Brain pericyte (primary cell): ENCODE measurements at places on chromosomes 5 and 9.

DNA sequence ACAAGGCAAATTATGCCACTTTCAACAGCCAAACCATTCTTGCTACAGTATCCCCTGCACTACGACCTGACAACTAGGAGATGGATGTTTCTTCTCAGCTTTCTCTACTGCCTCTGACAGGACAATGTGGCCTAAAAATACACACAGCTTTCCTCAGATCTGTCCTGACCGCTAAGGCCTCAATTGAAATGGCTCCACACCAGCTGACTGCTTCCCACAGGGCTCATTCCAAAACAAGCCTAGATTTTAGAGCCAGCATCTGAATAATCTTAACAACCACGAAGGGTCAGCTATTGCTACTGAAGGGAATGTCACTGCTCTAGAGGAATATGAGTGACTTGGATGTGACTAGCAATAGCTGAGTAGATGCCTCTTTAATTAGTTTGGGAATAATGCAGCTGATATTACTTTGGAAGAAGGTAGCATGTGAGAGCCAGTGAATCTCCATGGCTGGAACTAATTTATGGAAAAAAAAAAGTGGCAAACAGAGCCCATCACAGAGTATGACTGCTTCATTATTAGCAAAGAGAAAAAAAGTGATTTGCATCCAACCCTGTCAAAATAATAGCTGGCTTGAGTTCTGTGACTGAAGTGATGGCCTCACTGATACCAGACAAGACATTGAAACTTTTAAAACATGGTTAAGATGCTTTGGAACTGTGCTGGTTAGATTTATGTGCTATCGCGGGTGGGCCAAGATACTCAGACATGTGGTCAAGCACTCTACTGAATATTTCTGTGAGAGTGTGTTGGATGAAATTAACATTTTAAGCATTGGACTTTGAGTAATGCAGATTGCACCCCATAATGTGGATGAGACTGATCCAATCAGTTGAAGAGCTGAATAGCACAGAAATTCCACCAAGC, 450.2 kb downstream of the NR2F1-AS1 start:
- DNase-seq = no peak

DNA sequence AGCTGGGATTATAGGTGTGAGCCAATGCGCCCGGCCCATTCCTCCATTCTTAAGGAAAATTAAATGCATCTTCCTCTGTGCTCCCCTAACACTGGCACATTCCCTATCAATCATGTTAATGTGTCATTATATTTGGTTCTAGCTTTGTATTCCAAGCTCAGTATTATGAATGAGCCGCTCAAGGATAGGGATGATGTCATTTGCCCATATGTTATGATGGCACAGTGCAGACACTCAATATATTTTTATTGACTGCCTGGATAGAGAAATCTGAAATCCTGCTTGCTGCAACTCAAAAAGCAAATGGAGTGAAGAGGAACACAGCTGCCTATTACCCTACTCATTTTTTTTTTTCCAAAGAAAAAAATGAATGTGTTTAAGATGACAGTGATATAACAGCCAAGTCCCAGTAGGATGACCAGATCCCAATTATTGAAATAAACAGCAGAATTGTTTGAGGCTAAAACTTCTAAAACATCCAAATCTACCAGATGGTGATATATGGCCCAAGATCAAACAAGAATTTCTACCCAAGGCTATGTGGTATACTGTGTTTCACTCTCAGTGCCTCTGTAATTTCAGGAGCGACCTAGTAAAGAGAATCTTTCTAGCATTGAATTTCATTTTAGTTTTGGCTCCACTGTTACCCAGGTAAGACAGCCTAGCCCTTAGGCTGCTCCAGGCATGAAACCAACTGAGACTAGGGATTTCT, 16.3 kb downstream of the SUSD1 start:
- DNase-seq = no peak

- no peak for DNase-seq
Observed at GRCh38 chr5:82522897-82523296, 244.7 kb upstream of the RPS23 start.

DNA sequence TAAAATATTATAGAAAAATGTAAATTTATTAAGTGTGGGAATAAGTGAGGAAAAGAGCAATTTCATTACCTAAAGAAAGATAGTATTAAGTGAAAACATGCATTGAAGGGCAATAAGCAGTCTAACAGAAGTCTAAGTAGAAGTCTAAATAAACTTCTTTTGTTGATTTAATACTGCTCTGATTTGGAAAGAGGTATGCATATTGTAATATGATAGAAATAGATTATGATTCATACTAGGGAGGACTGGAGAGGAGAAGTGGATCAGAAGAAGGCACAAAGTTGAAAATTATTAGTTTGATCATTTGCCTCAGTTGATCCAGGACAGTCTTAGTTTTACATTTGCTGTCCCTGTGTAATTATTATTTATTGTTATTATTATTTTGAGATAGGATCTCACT, 6.6 kb upstream of the ERBIN start:
- no peak for DNase-seq

- no peak for DNase-seq
Observed at GRCh38 chr9:93223260-93224180, 39.6 kb downstream of the WNK2 start.

DNA sequence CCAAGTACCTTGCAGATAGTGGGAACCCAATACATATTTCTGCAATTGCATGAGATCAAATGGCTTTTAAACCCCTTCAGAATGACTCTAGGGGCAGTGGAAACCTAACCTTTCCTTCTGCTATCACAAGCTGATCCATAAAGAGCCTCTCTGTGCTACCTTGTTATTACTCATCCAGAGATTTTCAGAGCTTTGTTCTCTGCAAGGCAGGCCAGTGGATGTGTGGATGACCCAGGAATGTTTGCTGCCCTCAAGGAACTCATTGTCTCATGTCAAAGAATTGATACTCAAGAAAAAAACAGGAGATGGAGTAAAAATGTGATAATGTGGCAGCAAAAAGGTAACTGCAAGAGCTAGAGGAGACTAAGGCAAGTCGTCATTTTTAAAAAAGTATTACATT, 164.1 kb downstream of the HMHB1 start:
- no peak for DNase-seq

DNA sequence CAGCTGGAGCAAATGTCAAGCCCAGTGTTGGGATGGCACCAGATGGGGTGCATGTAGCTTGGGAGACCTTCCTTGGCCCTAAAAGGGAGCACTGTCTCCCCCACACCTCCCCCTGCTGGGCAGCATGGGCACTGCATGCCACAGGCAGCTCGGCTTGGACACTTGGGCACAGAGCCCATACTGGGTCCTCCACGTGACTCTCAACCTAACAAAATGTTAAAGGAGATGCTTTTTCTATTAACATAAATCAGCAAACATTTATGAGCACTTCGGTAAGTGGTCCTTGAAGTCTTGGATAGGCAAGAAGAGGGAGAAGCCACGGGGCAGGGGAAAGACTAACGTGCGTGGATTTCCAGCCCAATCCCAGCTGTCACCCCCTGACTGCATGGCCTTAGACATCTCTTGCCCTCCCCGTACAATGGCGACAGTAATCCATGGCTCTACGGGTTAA, 23.9 kb upstream of the MAPK9 start:
- no peak for DNase-seq

DNA sequence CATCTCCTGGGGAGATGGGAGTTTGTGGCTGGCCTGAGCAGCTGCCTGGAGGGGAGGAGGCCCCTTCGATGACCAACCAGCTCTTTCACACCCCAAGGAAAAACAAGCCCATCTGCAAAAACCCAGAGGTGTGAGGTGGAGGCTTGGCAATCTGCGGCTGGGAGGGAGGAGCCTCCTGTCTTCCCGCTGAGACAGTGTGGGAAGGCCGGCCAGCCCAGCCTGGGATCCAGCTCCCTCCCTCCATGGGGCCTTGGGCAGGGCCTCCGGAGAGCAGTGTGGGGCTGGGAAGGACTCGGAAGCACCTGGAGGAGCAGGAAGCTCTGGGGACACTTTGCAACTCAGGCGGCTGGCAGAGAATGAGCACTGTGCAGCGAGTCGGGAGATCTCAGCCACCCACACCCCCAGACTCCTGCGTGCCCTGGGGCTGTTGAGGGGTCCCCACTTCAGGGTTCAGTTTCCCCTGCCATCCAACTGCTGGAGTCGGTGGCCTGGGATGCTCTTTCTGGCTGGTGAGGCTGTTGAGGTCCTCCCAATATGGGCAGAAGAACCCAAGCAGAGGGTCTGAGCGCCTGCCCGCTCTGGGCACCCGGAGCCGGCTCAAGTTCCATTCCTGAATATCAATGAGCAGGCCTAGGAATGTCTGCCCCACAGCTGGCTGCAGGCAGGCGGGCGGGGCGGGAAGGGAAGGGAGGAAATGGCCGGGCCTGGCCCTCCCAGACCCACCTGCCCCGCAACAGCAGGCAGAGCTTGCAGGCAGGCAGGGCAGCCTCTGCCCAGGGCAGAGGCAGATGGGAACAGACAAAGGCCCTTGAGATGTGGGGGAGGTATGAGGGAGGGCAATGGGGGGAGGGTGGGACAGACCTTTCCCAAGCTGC, 101.1 kb downstream of the FGF18 start:
- no peak for DNase-seq

GRCh38 chr5:9924614-9925013, 294.5 kb upstream of the TAS2R1 start:
- peak; percentile 70 for DNase-seq

- no peak for DNase-seq
Observed at GRCh38 chr9:124522121-124523098, 15.2 kb upstream of the NR5A1 start.

- DNase-seq = no peak
Observed at GRCh38 chr9:81570083-81570482, 119.3 kb downstream of the TLE1 start.

DNA sequence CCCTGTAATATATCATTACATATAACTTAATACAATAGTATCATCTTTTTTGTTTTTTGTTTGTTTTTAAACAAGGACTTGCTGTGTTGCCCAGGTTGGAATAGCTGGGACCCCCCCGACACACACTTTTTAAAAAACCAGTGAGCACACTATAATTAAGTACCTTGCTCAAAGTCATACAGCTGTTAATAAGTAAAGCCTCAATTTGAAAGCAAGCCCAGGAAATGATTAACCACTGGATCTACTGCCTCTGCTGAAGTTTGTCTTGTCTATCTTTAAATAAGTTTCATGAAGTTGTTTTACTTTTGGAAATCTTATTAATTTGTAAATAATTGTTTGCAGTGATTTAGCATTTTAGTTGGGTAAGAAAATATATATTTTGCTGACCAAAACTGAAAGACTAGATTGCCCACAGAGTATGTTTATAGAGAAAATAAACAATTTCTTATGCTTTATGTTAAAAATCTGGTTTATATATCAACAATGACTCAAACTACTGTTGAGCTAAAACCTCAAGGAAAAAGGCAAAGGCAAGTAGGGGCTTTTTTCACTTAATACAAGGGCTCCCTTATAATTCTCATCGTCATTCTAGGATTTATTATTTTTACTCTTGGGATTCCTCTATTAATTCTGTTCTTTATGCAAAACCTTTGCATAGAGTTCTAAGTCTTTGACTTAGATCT, 5.8 kb upstream of the CARNMT1 start:
- DNase-seq = no peak

GRCh38 chr5:9774472-9775079, 144.4 kb upstream of the TAS2R1 start:
- no peak for DNase-seq

- DNase-seq = no peak
Observed at GRCh38 chr5:982377-983237, 26.0 kb upstream of the NKD2 start.

DNA sequence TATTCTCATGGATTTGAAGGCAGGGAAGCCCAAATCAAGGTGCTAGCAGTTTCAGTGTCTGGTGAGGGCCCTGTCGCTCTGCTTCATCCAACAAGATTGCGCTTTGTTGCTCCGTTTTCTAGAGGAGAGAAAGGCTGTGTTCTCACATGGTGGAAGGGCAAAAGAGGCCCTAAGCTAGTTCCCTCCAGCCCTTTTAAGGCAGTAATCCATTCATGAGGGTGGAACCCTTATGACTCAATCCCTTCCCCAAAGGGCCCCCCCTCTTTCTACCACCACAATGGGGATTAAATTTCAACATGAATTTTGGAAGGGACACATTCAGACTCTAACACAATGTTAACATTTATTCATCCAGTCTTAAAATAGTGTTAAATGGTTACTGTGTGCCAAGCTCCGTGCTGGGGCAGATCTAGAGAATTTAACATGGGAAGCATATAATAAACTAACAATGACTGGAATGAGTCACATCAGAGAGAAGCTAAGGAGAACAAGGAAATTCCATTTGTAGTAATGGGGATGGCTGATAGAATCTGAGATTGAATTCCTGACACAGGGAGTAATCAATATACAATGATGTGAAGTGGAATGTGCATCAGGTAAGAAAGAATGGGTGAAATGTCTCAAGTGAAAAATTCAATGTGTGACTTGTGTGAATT, 382.8 kb upstream of the ZNF608 start:
- no peak for DNase-seq

GRCh38 chr5:142472306-142472951, 147.6 kb upstream of the SPRY4 start:
- no peak for DNase-seq

- DNase-seq = no peak
Observed at GRCh38 chr5:174318578-174318977, 273.1 kb downstream of the NSG2 start.

GRCh38 chr9:72509635-72510034, 11.8 kb upstream of the TMC1 start:
- DNase-seq = no peak

GRCh38 chr5:134736173-134736812, 2.1 kb upstream of the CAMLG start:
- no peak for DNase-seq
